ENCODE measurements at places on chromosomes 5 and 9.

- DNase-seq = no peak
These were observed 7.4 kb downstream of the SLC22A4 start for GRCh38 chr5:132301344-132302271.

DNA sequence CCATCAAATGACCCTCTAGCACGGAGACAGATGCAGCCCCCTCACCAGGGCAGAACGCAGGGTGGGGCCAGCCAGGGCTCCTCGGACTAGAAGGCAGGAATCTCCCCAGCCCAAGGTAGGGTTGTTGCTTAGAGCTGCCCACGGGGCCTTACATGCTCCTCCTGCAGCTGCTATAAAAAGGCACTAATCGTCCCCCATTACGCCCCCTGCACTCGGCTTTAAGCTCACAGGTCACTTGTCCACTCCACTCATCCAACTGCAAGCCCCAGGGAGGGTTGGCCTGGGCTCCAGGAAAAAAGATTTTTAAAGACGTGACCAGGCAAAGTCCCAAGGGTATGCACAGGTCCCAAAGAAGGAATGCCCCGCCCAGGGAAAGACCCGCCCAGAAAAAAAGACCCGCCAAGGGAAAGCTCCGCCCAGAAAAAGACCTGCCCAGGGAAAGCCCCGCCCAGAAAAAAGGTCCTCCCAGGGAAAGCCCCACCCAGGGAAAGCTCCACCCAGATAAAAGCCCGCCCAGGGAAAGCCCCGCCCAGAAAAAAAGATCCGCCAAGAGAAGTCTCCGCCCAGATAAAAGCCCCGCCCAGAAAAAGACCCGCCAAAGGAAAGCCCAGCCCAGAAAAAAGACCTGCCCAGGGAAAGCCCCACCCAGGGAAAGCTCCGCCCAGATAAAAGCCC, 11.1 kb downstream of the GRIN1 start:
- no peak for DNase-seq

DNA sequence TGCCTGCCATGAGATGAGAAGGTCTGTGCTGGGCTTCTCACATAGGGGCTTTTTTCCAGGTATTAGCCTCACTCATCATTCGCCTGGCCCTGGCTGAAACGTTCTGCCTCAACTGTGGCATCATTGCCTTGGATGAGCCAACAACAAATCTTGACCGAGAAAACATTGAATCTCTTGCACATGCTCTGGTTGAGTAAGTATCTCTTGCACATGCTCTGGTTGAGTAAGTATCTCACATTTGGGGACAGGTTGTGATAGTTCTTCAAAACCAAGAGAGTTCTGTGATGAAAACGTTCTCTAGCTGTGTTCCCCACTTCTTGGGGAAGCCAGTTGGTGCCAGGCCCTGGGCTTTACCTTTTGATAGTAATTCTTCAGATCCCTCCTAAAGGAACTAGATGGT, 17.4 kb upstream of the IL13 start:
- DNase-seq = no peak

GRCh38 chr9:26502311-26502710, 390.3 kb downstream of the CAAP1 start:
- DNase-seq = no peak

- DNase-seq = no peak
These were observed 168.6 kb downstream of the NNT start for GRCh38 chr5:43771611-43772031.
